Bone marrow (tissue), 2 donors: ENCODE measurements at places on chromosomes 4 and X.

DNA sequence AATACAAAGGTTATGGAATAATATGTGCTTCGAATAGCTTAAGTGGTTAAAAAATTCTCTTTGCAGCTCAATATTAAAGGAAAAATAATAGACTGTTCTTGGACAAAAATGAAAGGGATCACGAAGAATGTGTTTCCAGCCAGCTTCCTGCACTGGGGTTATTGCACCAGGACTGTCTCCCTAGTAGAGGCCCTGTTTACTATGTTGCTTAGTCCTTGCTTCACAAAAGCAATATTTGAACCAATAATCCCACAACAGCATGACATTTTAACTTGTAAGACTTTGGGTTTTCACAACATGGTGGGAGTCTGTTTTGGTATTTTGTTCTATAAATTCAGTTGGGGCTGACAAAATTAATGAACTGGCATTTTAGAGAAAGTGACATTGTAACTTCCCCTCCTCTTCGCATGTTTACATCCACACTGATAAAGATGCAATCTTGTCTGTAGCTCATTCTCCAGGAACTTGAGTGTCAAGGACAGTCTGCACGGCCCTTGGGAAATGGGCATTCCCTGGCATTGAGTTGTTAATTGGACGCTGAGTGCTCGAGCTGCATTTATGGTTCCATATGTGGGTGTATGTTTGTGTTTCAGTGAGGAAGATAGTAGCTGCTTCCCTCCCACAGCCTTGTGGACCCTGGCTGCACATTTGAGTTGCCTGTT, 39.0 kb downstream of the SHROOM2 start:
- no peak for DNase-seq

DNA sequence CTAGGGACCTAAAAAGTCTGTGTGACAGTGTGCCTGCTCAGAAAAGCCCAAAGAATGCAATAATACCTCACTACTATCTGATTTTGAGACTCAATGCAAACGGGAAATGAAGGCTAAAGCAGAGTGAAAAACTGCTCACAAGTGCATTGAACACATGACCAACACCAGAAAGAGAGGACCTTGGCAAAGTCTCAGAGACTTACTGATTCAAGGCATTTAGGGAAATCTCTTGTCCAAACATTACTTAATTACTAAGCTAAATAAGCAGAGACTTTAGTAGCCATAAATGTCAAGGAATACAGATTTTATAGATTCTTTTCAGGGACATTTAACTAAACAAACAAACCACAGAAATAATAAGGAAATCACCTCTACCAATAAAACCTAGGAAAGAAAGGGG, 916.0 kb downstream of the FSTL5 start:
- DNase-seq = no peak

GRCh38 chrX:74800062-74800461, 125.2 kb downstream of the NEXMIF start:
- no peak for DNase-seq

- DNase-seq = no peak
Measured at GRCh38 chrX:65821721-65822496, 154.5 kb downstream of the MSN start.

DNA sequence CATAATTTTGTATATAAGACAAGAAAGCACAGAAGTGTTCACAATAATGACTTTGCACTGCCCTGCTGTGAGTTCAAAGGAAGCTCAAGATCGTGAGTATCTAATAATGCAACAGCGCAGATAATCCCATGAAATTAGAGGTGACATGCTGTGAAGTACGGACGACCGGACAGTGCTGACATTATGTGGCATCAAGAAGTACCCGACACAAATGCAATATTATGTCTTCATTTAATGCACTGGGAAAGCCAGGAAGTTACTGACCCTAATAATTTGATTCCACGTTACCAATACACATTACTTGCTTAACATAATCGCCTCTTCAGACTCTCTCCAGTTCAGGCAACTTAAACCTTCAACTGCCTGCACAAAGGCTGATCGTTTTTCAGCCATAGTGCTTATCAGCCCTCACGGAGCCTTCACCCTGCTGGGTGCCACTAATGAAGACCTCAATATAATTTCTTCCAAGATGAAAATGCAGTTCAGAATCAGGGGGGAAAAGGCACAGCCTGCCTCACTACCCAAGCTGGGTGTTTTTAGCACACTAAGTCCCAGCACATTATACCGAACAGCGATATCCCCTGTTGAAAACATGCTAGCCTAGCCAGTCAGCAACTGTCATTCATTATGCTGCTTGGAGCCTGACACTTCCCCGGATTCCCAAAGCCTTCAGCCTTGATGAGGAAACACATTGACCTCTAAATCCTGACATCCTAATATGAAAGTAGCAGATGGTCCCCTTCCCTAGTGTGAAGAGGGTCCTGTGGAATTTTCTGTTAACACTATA, 56.1 kb downstream of the SLC7A11 start:
- DNase-seq = no peak

DNA sequence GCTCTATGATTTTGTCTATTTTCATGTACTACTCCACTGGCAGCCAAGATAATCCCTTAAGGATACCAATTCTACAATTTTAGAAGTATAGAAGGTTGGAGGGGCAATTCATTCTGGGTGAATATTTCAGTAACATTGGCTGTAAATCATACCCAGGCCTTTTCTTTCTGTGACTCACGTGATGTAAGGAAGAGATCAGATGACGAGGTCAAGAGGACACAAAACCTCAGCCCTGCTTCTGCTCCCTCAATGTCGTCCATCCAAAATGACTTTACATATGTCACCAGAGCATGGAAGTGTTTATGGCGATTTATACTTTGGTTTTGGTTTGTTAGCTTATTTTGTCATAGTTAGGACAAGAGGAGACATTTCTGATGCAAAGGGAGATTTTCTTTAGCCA, 70.7 kb upstream of the SLC4A4 start:
- DNase-seq = no peak

GRCh38 chr4:17805580-17806155, 4.9 kb downstream of the DCAF16 start:
- no peak for DNase-seq

DNA sequence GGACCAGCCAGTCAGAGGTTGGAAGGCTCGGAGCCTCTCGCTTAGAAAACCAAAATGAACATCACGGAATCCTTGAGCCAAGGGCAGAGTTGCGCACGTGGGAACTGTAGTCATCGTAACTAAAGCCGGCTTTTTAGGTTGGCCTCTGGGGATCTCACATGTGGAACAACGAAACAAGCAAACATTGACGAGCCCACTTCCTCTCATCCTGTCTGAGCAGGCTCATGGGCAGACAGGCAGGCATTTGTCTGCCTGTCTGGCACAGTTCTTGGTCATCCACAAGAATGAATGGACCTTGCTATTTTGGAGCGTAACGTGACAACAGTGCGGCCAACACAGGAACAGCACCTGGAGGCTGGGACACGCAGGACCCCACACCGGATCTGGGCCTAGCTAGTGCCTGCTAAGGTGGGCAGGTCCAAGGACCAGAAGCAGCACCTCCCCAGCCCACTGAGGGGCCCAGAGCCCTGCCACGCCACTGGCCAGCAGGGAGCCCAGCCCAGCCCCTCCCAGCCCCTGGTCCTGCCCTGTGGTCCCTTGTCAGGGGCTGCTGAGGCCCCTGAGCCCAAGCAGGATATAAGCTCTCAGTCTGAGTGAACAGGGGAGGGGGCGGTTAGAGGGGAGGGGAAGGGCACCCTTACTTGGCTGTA, 9.2 kb upstream of the TREX2 start:
- DNase-seq = no peak

- no peak for DNase-seq
Measured at GRCh38 chr4:15586066-15586465, 69.1 kb downstream of the FBXL5 start.

GRCh38 chr4:78688366-78688765, 87.8 kb upstream of the BMP2K start:
- DNase-seq = no peak

DNA sequence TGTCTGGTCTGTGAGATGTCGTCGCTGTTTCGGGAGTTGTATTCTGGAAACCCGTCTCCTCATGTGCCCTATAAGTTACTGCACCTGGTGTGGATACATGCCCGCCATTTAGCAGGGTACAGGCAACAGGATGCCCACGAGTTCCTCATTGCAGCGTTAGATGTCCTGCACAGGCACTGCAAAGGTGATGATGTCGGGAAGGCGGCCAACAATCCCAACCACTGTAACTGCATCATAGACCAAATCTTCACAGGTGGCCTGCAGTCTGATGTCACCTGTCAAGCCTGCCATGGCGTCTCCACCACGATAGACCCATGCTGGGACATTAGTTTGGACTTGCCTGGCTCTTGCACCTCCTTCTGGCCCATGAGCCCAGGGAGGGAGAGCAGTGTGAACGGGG, 1.4 kb downstream of the USP27X start:
- DNase-seq = no peak

GRCh38 chr4:107050525-107051135, 14.5 kb upstream of the DKK2 start:
- no peak for DNase-seq

- no peak for DNase-seq
Measured at GRCh38 chr4:76301775-76302162, 4.8 kb upstream of the STBD1 start.

GRCh38 chr4:178836865-178837264, 1394.6 kb upstream of the AGA start:
- no peak for DNase-seq

DNA sequence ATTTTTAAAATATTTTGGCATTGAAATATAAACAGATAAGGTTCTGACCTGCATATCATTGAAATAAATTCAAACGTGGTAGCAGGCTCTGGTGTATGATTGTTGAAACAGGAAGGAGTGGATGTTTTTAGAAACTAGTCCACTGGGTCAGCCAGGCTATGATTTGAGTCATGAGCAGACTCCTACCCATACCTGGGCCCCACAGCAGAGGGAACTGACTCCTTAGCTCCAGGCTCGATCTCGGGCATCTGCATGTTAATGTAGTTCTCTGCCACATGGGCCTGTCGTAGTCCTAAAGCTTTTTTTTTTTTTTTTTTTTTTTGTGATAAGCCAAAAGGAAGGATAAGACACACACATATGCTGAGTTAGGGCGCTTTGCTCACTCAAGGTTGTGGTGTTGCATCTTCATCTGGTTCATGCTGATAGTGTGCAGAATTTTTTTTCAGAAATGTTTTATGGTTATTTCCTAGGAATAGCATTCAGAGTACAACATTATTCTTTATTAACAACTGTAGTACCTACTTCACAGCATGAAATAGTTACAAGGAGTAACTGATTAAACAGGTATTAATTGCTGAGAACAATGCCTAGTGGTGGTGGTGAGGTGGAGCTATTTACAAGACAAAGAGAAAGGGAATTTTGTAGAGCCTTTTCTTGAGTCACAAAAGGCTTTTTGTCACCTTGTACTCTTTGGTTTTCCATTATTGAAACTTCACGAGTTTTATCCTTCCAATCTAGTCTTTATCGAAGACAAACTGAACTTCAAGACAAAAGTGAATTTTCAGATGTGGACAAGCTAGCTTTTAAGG, 27.3 kb downstream of the OFD1 start:
- DNase-seq = no peak

GRCh38 chr4:144851948-144852347, 206.0 kb downstream of the HHIP start:
- DNase-seq = no peak

DNA sequence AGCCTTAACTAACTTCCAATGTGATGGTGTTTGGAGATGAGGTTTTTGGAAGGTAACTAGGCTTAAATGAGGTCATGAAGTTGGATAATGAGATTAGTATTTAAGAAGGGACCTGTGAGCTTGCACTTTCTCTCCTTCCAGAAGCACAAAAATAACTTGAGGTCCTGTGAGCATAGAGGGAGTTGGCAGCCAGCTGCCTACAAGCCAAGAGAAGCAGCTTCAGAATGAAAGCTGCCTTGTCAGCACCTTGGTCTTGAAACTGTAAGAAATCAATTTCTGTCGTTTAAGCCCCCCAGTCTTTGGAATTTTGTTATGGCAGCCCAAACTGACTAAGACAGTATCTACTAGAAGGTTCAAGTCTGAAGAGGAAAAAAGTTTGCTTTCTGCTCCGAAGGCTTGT, 280.2 kb upstream of the GALNTL6 start:
- peak; percentile 15 for DNase-seq

DNA sequence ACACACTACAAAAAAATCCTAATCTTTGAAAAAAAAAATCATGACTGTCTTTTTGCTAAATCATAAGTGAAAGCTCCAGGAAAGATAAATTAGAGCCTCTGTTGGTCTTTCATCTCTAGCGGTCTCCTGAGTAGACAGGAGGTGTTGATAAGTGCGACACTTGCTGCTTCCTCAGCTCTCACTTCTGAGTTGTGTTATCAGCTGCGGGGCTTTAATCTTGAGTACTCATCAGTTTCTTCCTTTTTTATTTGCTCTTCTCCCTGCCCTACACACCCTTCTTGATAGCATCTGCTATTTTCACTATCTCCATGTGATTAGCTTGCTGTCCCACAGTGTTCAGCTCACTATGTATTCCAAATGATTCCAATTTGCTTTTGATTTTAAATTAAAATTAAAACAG, 1449.2 kb downstream of the C4orf33 start:
- no peak for DNase-seq

- DNase-seq = no peak
Measured at GRCh38 chr4:78464265-78464664, 87.3 kb upstream of the ANXA3 start.

- no peak for DNase-seq
Measured at GRCh38 chr4:100722866-100723459, 205.1 kb upstream of the EMCN start.

DNA sequence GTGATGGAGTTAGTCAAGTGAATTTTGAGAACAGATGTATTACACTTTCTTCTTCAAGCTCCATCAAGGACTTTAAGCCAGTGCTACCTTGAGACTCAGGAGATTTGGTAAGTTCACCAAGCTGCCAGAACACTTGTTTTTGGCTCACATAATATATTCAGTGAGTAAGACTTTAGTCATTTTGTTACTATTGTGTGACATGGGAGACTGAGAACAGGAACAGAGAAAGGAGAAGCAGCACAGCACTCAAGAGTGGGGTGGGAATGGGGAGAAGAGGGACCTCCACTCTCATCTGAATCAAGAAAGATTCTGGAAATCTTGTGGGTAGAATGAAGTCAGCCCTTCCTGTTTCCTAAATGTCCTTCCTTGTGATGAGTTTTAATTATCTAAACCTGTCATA, 87.3 kb upstream of the TET2 start:
- DNase-seq = no peak

DNA sequence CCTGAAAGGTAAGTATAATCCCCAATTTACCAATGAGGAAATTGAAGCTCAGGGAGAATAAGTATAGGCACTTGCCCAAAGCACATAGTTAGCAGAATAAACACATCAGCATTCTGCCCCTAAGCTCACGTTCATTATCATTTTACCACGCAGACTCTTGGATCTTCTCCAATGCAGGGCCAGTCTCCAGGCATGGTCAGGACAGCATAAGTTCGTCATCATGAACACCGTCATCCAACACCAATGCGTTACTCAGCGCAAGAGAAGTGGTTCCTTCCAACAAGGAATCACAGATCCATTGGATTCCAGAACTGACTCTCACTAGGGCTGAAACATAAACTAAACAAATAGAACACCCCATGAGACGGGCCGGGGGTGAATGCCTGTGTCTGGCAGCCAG, 86.5 kb upstream of the GPM6B start:
- no peak for DNase-seq

GRCh38 chr4:85682391-85682790, 207.4 kb downstream of the ARHGAP24 start:
- DNase-seq = no peak
